ENCODE measurements at places on chromosomes 2 and 18. TPM values are rescaled to one million over a fixed set of nuclear protein-coding genes. Genes with fewer than 3 reads are reported as not detected.

Gene MSGN1
- not detected for total RNA-seq

GRCh38 chr2:150147889-150148683 is 339.4 kb downstream of the RND3 start:
- no peak for DNase-seq

DNA sequence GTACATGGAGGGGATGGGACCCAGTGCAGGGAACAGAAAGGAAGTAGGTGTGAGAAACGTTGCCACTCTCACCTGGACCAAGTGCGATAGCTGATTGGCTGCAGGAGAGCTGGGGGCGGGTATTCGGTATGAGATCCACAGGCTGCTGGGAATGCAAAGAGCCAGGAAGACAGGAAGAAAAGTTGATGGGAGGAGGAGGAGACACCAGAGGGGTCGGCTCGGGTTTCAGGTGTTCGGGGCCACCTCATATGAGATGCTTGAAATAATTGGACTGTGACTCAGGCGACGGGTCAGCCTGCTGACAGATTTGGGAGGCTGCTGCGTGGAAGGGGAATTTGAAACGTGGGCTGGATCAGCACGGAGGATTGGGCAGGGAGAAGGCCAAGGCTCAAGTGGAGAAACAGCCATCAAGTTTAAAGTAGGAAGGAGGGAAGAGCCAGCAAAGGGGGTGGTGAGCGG is 65.1 kb downstream of the MRPS9 start:
- peak; percentile 90 for DNase-seq

DNA sequence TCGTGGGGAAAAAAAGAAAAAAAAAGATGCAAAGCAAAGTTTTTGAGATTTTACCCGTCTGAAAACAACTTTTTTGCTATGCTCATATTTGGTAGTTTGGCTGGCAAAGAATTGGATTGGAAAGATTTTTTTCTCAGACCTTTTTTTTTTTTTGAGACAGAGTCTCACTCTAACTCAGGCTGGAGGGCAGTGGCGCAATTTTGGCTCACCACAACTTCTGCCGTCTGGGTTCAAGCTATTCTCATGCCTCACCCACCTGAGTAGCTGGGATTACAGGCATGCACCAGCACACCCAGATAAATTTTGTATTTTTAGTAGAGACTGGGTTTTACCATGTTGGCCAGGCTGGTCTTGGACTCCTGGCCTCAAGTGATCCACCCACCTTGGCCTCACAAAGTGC is 56.3 kb upstream of the TANC1 start:
- no peak for DNase-seq

GRCh38 chr2:187500585-187501359 is 52.7 kb upstream of the CALCRL start:
- DNase-seq: peak; percentile 65

- DNase-seq: no peak
Observed at GRCh38 chr18:25563816-25564683, 212.1 kb upstream of the ZNF521 start.

Gene CHST10
- total RNA-seq: 18.0 TPM

DNA sequence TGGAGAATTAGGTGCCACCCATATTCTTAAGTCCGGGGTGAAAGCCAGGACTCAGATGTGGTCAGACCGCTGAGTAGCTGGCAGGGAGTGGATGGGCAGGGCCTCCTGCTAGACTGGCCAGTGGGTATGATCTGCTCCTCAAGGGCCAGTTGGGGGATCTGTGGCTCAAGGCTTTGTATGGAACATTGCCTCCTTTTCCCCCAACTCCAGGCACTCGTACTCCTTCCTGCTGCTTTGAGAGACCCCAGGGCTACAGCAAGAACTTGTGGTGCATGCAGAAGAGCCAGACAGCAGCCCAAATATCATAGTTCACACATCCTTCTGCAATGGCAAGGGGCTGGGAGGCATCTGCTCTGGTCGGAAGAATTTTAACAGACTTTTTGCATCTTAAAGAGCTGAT is 61.7 kb downstream of the PDCL3 start:
- DNase-seq: no peak

GRCh38 chr2:64681479-64681967 is 27.8 kb upstream of the SERTAD2 start:
- DNase-seq: no peak

GRCh38 chr2:27716301-27717069 is 52.8 kb downstream of the SLC4A1AP start:
- DNase-seq: no peak

- no peak for DNase-seq
Observed at GRCh38 chr2:82165377-82165776, 1860.8 kb upstream of the LRRTM1 start.

- DNase-seq: no peak
Observed at GRCh38 chr18:49846718-49847470, 33.6 kb upstream of the ACAA2 start.

DNA sequence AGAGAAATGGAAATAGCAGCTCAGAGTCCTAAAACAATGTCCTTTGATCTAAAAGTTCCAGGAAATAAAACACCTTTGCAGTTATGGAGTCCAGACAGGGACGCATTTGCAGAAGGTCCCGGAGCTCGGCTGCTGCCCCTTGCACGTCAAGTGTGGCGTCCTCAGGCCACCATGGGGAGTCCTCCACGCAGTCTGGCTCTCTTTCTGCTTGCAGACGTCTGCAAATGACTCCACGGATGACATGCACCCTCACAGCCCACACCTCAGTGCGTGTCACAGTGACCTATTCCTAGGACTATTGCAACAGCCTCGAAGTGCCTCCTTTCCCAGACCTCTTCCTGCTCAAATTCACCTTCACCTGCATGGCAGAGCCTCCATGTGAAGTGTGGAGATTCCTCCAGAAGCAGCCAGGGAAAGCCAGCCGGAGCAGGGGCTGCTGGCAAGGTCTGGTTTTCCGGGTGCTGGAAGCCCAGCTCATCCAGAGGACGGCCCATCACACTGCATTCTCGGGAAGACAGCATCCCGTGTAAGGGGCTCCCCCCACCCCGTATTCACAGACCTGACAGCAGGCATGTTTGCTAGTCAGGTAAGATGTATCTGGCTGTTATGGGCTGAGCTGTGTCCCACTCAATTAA is 137.7 kb downstream of the ASB1 start:
- no peak for DNase-seq

- DNase-seq: peak; percentile 39
Observed at GRCh38 chr2:205776139-205776538, 93.8 kb downstream of the NRP2 start.
